Skin of body (tissue), 3 donors: ENCODE measurements at places on chromosomes 4 and X. TPM values are rescaled to one million over a fixed set of nuclear protein-coding genes. Genes with fewer than 3 reads are reported as not detected.

DNA sequence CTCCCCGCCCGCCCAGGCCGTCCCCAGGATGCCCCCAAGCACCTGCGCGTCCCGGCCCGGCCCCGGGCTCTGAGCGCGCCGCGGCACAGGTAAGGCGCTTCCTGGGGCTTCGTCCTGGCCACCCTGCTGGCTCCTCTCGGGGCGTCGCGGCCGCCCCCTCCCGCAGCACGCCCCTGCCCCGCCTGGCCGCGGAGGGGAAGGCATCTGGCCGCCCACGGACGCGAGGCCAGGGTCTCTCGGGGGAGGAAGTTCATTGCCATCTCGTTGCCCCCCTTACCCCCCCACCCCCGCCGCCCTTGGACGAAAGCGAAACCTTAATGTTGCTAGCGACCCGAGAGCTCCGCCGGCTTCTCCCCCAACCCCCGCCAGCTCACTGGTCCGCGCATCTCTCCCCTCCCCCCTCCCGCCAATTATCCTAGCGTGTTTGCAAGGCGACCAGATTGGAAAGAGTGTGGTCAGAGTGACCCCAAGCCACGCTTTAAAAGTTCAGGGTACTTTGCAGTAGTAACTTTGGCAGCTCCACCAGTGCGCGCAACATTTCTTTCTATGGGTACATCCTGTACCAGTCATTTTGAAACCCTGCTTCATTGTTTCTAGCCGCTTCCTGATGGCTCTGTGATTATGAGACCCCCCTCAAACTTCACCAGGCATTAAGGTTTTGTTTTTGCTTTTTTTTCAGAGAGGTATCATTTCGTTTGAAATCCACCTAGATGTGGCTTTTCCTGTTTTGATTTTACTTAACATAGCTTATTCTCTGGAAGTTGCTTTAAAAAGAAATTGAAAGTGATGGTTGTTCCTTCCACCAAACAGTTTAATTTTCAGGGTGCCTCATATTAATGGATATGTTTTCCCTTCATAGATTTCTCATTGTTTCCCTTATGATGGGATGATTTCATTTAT lies 626 bp downstream of the TBC1D1 start:
- peak; percentile 5 for DNase-seq

GRCh38 chr4:8016527-8016926 lies 76.9 kb upstream of the AFAP1 start:
- DNase-seq = no peak

DNA sequence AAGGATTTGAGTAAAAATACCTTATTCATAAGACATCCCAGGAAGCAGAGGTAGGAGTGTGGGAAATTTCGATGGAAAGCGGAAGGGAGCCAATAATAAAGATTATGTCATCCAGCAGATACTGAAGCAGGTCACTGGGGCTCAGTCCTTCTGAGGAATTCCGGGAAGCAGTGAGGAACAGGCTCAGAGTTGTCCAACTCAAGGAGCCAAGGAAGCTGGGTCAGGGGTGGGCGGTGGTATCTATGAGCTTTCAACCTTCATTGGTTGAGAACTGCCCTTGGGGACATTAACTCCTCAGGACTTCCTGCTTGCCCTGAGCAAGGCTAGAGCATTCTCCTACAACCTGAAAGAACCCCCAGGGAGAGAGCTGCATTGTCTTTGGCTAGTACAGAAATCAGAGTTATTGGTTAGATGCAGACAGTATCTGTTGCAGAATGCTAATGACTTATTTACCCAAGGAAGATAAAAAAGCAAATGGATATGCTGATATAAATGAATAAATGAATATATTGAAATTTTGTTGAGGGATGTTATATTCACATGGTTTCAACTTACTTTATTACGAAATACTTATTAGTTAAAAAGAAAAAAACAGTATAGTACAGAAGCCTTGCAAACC lies 68.2 kb downstream of the DMP1 start:
- no peak for DNase-seq

- DNase-seq = no peak
Observed at GRCh38 chr4:105145903-105146275, 787 bp upstream of the TET2 start.

GRCh38 chr4:22514481-22514880 lies 1.4 kb downstream of the ADGRA3 start:
- DNase-seq = no peak

- no peak for DNase-seq
Observed at GRCh38 chr4:120158046-120158445, 91.4 kb upstream of the MAD2L1 start.

- DNase-seq = peak; percentile 9
Observed at GRCh38 chr4:173013232-173013930, 155.2 kb upstream of the GALNT7 start.

- peak; percentile 15 for DNase-seq
Observed at GRCh38 chr4:30537456-30537855, 182.7 kb upstream of the PCDH7 start.

DNA sequence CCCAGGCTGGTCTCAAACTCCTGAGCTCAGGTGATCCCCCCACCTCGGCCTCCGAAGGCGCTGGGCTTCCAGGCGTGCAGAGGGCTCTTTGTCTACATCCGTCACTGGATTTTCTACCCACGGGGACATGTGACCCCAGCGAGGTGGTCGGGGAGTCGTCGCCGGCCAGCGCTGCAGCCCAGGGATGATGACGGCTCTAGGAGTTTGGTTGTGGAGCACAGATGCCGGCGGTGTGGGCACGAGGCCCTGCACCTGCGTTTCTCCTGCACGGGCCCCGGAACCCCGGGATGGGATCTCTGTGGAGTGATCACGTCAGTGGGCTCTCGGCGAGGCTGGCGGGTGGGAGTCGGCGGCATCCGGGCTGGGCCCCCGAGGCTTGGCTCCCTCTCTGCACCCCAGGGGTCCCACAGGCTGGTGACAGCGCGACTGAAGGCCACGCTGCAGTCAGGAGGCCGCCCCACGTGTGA lies 9.1 kb upstream of the GTPBP6 start:
- no peak for DNase-seq

- no peak for DNase-seq
Observed at GRCh38 chr4:3805026-3805425, 38.8 kb downstream of the ADRA2C start.

- DNase-seq = no peak
Observed at GRCh38 chrX:119495734-119496726, 27.8 kb downstream of the SLC25A5 start.

DNA sequence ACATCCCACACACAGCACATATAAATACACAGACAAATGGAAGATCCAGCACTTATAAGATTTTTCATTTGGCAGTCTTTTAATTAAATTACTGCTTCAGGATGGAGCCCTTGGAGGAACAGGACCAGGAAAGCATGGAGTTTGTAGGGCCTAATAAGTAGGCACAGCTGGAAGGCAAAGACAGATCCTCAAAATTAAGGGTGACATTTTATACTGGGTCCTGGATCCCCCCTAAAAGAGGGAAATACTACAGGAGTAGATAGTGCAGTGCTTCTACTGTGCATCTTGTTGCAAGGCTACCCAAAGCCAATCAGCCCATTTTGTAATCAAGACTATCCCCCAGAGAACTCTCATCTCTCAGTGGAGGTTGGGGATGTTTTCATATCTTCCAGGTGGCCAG lies 1860.7 kb upstream of the PCDH10 start:
- DNase-seq = no peak

GRCh38 chrX:56026815-56027214 lies 205.3 kb upstream of the KLF8 start:
- no peak for DNase-seq

- no peak for DNase-seq
Observed at GRCh38 chr4:119233191-119233590, 20.7 kb downstream of the USP53 start.

DCAF12L2 gene
- total RNA-seq = 4.7 TPM

DNA sequence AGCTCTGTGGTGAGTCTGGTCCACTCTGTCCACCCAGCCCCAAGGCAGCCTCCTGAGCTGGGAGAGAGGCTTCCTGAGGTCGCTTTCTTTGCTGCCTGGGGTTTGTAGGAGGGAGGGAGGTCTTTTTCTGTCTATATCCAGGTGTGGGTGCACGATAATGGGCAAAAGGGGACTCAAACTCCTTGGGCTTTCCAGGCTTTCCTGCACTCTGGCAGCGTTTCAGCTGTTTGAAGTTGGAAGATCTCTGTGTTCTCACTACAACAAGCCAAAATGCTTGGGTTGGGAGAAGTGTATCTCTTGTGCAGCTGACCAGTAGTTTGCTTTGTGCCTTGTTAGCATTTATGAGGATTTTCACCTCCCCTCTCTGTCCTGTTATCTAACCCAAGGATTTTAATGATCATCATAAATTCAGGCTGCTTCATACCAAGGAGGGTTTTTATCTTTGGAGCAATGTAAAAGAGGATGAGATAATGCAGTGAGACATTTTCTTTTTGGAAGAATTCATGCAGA lies 126.3 kb downstream of the REPS2 start:
- DNase-seq = no peak

DNA sequence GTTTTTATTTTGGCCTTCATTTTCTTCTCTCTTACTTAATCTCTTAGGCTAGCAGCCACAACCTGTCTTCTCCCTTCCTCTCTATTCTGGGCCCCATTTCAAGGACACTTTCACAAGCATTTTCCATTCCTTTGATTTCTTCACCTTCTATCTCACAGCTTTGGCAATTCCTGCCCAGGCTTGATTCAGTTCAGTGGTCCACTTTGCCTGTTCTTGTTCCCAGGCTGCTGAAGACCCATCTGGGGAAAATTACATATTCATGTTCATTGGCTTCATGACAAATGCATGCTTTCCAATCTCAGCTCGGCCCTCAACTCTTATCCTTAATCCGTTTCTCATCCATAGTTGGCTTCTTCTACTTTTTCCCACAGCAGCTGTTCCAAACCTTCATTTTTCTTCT lies 38.7 kb upstream of the LPAR4 start:
- peak; percentile 81 for DNase-seq

DNA sequence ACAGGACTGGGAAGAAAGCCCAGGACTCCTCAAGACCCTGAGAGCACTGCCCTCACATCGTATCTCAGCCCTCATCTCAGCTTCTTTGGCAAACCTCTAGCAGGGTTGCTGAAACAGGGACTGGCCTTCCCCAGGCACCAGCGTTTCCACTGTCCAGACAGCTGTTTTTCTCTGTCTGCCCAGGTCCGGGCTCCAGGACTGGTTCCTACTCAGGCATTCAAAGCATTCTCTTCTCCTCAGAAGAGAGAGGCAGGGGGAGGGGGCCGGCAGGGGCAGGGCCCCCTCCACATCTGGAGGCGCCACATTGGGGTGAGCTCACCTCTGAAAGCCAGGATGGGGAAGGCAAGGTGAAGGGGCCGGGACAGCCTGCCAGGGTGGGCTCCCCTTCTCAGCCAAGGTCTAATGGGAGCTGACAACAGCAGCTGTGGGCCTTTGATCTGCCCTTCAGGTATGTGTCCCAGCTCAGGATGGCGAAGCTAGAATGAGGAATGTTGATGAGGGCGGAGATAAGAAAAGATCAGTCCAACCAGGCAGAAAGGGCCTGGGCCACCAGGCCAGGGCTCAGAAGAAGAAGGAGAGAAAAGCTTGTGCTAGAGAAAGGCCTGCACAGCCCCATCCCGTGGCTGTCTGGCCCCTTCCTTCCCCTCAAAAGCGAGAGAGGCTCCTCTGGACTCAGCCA lies 60.4 kb downstream of the PJA1 start:
- DNase-seq = no peak

DNA sequence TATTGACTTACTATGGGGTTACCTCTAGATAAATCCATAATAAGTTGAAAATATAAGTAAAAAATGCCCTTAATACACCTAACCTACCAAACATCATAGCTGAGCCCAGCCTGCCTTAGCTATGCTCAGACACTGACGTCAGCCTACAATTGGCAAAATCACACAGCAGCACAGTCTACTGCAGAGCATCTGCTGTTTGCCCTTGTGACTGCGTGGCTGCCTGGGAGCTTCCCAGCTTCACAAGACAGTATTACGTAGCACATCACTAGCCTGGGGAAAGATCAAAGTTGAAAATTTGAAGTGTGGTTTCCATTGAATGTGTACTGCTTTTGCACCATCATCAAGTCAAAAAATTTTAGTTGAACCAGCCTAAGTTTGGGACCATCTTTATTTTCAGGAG lies 8.8 kb downstream of the HTT-AS start:
- DNase-seq = no peak

DNA sequence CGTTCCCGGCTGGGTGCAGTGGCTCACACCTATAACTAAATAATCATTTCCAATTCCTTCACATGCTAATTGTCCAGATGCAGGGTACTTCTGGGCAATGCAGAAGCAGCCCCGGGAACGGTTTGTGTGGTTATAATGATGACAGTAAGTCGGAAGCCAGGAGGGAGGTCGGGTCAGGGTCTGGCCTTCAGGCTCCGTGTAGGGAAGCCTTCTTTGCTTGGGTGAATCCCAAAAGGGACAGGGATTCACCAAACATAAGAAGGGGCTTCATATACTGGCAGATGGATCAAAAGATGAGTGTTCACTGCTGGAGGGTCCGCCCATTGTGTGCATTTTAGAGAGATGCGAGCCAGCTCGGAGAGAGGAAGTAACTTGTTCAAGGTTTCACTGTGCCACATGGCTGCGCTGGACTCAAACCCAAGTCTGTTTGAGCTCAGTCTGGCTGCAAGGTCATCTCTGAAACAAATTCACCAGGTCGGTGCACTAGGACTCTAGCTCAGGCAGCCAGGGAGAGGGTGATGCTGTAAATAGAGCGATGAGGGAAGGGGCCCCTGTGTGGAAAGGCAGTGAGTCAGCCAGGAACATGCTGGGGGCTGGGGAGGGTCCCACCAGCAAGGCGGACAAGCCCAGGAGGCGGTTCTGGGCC lies 4.8 kb upstream of the KIAA0232 start:
- no peak for DNase-seq

DNA sequence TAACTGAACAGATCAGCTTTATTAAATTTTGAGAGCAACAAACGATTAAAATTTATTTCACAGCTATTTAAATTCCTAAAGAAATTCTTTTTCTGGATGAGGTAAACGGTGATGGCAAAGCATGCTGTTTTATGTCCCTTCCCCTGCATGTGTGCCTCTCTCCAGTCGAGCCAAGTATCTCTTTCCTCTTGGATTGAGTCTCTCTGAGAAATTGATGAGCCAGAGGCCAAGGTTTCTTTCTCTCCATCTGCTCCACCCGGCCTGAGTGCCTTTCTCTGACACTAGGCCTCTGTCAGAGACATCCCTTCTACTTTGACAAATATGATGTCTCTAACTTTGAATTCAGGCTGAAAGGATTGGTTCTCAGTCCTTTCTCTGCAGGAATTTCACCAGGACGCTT lies 42.6 kb upstream of the PARM1 start:
- DNase-seq = no peak

GRCh38 chr4:171025343-171025742 lies 787.9 kb upstream of the GALNTL6 start:
- no peak for DNase-seq

COL4A6 gene
- total RNA-seq = 7.3 TPM

DNA sequence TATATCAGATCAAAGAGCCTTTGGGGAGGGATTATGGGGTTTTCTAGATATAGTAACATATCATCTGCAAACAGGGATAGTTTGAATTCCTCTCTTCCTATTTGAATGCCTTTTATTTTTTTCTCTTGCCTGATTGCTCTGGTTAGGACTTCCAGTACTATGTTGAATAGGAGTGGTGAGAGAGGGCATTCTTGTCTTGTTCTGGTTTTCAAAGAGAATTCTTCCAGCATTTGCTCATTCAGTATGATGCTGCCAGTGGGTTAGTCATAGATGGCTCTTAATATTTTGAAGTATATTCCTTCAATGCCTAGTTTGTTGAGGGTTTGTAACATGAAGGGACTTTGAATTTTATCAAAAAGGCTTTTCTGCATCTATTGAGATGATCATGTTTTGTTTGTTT lies 25.6 kb upstream of the ABCB7 start:
- DNase-seq = no peak
